ENCODE measurements at places on chromosomes 3 and 15.

GRCh38 chr15:40562691-40563090 lies 2.2 kb downstream of the CCDC32 start:
- no peak for DNase-seq

GRCh38 chr3:52704611-52705437 lies 767 bp downstream of the GLT8D1 start:
- DNase-seq = no peak

GRCh38 chr3:110813541-110813940 lies 258.1 kb upstream of the NECTIN3 start:
- DNase-seq = no peak

DNA sequence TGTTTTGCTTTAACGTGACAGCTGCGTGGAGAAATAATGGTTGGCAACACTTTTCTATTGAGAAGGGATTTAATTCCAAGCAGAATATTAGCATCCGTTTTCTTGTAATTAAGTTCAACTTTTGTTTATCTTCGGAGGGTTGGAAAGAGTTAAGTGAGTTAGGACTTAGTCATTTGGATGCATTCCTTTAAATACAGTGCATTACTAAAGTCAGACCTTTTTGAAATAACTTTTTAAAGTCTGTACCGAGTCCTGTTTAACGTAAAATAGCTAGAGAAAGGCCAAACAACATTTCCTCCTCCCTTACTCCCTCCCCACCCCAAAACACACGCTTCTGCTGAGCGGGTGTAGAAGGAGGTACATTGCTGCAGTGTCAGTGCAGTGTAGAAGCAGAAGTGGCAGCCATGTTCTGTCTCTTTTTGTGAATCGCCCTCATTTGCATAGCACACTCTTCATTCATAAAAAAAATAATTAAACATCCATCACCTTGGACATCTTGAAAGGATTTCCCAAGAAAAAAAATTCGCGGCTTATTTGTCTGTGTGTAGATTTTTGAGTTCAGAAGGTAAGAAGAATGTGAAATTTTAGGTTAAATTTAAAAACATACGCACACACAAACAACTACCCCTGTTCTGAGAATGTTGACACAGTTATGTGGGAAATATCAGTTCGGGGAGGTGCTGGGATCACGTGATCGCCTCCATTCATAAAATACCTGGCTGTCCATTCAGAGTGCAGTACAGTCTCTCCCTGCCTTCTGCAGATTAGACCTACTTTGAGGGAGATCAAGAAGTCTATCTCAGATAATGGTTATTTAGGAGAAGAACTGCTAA lies 1.6 kb downstream of the SPRED1 start:
- no peak for DNase-seq

DNA sequence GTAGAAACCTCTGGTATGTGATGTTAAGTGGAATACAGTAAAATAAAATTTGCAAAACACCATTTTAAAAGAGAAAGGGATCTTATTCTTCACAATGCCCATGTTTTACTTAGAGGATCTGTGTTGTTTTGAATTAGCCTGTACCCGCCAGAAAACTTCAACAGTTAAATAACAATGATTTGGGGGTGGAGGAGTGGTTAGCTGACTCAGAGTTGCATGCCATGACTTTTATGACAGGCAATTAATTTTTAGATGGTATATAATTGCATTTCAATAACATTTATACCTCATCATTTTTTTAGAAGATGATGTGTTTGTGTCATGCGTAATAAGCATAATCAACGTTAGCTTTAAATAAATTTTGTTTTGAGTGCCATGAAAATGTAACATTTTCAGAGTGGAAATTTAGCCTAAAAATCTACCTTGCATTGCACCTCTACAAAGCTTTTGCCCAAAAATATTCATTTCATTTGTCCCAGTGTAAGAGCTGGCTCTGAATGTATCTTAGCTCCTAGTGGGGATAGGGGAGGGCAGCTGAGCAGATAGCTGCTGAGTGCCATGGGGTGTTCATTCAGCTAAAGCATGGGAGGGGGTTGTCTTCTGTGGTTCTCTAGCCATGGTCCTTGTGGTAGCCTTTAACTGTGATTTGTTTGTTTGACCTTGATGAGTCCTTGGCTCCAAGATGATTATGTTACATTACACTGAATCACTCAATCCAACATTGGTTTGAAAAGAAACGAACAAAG lies 379.8 kb downstream of the LPP start:
- DNase-seq = no peak

DNA sequence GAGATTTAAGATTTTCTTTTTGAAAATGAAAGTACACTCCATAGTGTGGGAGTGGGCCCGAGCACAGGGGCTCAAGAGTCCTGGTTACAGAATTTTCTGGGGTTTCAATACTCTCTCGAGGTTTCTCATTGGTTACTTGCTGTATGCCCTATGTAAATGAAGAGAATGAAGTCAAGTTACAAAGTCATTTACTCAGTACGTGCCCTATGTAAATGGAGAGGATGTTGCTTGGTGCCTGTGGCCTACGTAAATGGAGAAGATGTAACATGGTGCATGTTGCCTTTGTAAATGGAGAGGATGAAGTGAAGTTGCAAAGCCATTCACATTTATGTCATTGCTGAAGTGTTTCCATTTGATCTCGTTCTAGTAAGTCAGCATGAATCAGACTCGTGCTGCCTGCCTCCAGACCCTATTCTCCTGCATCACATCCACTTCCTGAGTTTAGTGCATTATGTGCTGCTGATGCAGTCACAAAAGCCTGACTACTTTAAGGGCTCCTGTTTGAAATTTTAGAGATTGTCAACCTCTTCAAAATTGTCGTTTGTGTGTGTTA lies 302.0 kb downstream of the ZBBX start:
- DNase-seq = no peak

DNA sequence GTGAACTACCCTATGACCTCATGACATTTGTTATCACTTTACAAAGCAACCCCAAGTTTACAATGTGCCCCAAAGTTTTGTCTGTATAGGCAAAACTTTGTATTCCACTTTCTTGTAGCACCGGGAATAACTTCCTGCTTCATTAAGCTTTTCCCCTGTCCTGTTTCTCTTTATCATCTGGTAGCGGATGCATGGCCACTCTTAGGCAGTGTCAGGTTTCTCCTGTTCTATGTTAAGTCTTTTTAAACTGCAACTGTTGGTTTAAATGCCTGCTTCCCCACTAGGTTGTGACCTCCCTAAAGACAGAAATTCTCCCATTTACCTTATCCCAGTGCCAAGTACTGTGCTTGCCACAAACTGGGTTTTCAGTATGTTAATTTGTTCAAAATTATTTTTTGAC lies 433.6 kb upstream of the DPH6 start:
- no peak for DNase-seq

DNA sequence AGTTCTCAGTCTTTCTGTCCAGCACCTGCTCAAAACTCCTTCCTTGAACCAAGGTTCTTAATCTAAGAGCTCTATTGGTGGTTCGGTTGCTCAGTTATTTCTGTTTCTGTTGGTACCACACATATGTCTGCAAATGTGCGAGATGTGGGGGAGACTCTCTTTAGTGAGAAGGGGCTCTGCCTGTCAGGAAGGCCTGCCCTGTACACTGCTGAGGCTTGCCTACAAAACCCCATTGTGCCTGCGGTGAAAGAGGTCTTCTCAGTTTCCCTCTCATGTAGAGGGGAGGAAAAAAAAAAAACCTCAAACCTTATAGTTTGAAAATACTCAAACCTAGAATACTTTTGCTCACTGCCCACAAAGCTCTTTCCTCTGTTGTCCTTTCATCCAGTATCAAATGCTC lies 142.4 kb downstream of the CLSTN2 start:
- no peak for DNase-seq

DNA sequence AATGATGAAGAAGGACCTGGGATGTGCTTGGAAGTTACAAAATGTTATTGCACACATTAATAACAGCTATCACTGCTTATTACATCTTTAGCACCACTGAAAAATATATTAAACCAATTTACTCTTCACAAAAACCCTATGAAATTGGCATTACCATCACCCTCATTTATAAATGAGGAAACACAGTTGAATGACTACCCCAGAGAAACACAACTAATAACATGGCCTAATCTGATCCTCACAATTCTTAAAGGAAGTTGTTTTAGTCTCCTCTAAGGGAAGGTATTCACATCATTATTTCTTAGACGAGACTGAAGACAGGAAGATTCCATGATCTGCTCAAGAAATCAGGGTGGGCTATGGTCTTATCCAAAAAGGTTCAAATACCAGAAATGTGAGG lies 35.9 kb downstream of the INO80 start:
- DNase-seq = no peak

DNA sequence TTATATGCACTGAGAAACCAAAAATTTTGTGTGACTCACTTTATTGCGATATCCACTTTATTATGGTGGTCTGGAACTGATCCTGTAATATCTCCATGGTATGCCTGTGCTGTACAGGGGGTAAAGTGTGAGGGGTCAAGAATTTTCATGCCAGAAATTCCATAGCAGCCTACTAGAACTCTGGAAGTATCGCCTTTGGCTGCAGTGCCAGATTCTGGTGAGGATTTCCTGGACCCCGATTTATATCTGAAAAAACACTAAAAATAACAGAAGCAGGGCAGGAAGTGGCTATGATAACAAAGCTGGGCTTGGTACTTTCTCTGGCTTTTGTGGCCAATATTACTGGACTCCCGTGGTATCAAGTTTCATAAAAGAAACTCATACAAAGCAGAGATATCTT lies 36.4 kb downstream of the CCDC80 start:
- no peak for DNase-seq

- DNase-seq = no peak
These were observed 226.6 kb upstream of the HES1 start for GRCh38 chr3:193909387-193909786.

- no peak for DNase-seq
These were observed 11.1 kb downstream of the SETD5 start for GRCh38 chr3:9408546-9408945.

GRCh38 chr3:58955308-58955707 lies 94.5 kb downstream of the CFAP20DC start:
- DNase-seq = no peak

- no peak for DNase-seq
These were observed 104.9 kb downstream of the TPRG1 start for GRCh38 chr3:189276444-189277219.

GRCh38 chr3:50117120-50117519 lies 28.4 kb downstream of the RBM5 start:
- DNase-seq = no peak

DNA sequence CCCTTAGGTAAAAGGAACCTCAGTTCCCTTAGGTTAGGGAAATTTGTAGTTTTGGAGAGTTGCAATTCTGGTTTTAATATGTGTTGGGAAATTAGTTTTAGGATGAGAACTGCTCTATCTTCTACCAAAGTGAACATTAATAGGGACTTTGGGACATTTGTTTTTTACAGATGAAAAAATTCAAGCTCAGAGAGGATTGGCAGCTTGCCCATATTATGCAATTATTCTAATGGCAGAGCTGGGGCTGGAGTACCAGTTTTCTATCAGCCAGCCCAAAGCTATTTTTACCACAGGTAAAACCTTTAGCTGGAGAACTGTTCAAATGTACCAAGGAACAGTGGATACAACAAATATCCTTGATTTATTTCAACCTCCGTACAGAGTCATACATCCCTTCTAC lies 127.0 kb downstream of the CPNE4 start:
- DNase-seq = no peak

DNA sequence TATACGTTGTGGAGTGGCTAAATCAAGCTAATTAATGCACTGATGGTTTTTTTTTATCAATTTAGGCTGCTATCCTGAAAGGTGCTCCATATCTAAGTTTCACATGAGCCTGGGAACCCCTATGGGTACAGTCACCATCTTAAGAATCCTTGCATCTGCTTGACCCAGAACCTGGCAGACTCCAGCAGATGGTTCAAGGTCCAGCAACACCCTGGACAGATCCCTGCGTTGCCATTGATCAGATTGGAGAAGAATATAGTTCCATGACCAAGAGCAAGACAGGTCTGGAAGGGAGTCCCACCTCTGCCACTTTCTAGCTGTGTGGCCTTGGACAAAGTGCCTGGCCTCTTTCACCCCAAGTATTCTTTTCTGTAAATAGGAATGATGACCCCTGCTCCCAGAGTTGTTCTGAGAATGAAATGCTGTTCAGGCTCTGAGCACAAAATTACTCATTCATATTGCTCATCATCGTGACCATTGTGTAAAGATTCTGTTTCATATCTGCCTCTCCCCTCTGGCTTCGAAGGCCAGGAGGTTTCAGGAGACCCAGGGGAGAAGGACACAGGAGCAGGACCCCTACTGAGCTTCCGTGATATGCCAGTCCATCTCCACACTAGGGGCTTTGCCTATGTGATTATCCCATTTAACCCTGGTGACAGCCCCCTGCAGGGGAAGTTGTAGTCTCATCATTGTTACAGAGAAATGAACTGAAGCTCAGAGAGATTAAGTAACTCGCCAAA lies 30.0 kb upstream of the TSEN2 start:
- DNase-seq = no peak

- peak; percentile 50 for DNase-seq
These were observed at the start of gene SH3BP5 for GRCh38 chr3:15332405-15333098. SH3BP5 (minus strand) TSS chr3:15332586; CDS start chr3:15332408, 178 bp downstream.

DNA sequence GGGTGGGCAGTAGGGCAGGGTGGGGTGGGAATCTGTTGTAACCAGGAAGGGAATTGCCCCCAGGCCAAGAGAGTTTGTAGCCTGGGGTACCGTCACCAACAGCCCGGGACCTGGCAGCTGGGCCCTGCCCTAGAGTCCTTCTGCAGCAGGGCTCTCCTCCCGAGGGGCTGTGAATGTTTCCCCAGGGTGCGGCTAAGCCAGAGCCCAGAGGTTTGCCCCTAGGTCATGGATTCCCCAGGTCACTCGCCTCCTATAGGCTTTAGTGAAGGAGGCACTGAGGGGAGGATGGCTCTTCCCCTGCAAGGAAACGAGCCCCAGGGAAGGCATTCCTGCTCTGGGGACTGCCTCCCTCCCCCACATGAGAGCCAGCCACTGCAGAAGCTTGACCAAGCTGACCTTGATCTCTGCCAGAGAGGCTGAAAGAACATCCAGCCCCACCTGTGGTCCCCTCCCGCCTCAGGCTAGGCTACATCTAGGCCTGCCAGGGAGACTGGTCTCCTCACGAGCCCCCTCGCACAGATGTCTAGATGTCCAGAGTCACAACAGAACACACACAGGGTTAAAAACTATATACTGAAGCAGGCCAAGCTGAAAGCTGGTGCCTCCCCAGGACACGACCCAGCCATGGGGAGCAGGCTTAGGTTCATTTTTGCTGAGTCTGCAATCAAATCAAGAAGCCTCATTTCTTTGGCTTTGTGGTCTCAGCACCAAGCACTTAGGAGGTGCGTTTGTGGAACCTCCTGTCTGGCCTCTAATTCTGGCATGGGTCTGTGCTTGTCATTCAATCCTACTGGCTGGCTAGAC lies 69.1 kb upstream of the TAMM41 start:
- no peak for DNase-seq

- DNase-seq = no peak
These were observed 118.6 kb upstream of the NR2E3 start for GRCh38 chr15:71691458-71692417.

Measured in stimulated activated CD4-positive, alpha-beta T cell treated with anti-CD3 and anti-CD28 coated beads, Interleukin-12 subunit alpha, Interleukin-12 subunit beta, amount 100 ng/mL, for 24 hours (primary cell).